ENCODE measurements at places on chromosomes 13 and 19.

GRCh38 chr13:68232351-68233130 is 1002.4 kb upstream of the PCDH9 start:
- DNase-seq = no peak

- DNase-seq = no peak
These were observed 34.1 kb upstream of the ZNF536 start for GRCh38 chr19:30338041-30338456.

- no peak for DNase-seq
These were observed 37.5 kb downstream of the HSPH1 start for GRCh38 chr13:31124204-31124603.

DNA sequence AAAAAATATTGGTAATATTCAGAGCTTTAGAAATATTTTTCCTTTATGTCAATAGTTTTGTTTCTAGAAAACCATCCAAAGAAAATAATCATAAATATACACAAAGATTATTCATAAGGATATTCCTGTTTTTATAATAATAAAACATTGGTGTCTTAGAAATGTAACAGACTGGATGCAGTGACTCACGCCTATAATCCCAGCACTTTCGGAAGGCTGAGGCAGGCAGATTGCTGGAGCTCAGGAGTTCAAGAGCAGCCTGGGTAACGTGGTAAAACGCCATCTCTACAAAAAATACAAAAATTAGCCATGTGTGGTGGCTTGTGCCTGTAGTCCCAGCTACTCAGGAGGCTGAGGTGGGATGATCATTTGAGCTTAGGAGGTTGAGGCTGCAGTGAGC is 106.8 kb downstream of the DHRS12 start:
- no peak for DNase-seq

DNA sequence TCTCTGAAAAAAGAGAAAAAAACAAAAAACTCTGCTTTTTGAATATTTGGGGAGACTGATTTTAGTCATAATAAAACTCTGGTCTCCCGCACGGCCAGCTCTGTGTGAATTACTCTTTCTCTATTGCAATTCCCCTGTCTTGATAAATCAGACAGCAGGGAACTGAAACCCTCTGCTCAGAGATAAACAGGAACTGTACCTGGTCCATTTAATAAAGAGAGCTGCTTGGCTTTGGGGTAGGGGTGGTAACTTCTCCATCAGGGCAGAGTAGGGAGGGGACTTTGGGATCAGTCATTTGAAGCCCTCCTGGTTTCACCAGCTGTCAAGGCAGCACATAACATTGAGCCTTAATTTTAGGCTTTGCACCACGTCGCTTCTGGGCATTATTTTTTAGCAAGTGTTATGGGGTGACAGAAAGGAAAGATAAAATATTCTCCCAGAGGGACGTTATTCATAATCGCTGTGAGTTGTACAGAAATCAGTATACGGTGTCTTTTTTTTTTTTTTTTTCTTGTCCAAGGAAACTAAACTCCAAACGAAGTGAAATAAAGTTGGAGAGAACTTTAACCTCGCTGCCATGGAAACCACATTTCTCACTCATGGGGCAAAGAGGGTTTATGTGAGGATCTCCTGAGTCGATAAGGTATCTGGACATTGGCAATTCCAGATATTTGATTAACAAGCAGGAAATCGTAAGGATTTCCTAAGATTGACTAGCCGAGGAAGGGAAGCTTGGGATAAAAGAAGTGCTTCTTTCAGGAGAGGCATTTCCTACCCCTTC is 99.0 kb upstream of the MRI1 start:
- no peak for DNase-seq

DNA sequence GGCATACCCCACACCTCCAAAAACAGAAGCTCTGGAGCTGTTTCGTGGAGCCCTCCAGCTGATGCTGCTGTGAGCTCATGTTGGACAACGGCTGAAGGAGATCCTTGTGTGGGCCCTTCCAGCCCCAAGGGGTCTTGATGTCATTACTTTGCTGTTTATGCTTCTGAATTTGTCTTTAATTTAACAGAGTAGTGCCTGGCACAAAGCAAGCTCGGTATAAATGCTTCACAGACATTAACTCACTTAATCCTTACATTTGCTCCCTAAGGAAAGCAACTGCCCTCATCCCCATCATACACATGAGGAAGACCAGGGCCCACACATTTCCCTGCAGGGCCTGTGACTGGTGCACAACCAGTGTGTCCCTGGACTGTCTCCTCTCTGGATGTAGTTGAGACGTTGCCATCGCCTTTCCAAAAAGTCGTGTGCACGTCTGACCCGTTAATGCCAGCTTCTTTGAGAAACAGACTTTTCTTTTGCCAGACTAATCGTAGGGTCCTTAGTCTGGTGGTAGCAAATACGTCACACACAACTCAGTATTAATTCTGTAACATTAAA is 7.6 kb downstream of the COL4A1 start:
- no peak for DNase-seq

DNA sequence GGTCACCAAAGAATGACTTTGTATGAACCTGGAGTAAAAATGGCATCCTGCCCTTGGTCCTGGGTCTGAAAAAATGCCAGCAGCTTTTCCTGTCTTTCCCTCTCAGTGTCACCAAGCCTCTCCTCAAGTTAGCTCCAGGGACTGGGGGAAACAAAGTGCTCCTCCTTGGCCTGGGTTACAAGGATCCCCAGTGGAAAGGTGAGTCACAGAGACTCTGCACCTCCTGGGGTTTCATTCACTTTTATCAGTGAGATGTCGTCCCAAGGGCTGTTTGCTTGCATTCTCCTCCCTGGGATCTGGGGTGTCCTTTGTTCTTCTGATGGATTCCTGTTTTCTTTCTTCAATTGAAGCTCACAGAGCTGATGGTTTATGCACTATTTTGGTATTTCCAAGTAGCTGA is 93.2 kb upstream of the CSNK1A1L start:
- DNase-seq = no peak

DNA sequence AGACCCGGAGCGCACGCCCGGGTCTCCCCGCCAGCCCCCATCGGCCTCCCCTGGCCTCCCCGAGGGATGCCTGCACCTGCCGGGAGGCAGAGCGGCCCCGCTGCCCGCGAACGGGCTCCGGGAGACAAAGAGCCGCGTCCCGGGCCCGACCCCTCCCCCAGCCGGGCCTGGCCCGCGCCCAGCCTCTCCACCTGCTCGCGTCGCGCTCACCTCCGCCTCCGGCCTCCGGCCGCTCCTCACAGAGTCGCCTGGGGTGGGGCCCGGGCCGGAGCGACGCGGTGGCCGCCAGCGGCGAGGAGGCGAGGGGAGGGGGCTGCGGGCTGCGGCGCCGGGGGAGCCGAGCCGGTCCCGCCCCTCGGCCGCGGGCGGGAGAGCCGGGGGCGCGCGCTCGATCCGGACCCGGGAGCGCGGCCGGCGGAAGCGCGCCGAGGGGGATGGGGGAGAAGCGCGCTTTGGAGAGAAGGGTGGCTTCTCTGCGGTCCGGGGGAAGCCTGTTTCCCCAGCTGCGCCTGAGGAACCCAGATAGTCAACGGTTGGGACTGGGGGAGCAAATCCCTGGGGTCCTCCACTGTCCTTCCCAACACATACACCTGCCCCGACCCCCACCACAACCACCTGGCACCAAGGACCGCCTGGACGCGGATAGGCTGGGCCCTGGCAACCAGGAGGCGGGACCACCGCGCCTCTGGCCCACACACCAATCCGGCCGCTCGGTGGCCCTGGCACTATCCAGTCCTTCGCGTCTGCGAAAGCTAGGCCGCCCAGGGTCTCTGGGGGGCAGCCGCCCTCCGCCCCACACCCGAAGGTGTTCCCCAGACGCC is at the start of gene PRR36:
TSS of gene PRR36 (minus strand) at position 315 of the 821 bp plus-strand sequence. CDS start 701 bp downstream, outside the sequence.
- no peak for DNase-seq

- DNase-seq = no peak
These were observed 83.0 kb downstream of the TNFSF11 start for GRCh38 chr13:42656958-42657357.

GRCh38 chr13:114096811-114097211 is 35.6 kb downstream of the RASA3 start:
- no peak for DNase-seq

DNA sequence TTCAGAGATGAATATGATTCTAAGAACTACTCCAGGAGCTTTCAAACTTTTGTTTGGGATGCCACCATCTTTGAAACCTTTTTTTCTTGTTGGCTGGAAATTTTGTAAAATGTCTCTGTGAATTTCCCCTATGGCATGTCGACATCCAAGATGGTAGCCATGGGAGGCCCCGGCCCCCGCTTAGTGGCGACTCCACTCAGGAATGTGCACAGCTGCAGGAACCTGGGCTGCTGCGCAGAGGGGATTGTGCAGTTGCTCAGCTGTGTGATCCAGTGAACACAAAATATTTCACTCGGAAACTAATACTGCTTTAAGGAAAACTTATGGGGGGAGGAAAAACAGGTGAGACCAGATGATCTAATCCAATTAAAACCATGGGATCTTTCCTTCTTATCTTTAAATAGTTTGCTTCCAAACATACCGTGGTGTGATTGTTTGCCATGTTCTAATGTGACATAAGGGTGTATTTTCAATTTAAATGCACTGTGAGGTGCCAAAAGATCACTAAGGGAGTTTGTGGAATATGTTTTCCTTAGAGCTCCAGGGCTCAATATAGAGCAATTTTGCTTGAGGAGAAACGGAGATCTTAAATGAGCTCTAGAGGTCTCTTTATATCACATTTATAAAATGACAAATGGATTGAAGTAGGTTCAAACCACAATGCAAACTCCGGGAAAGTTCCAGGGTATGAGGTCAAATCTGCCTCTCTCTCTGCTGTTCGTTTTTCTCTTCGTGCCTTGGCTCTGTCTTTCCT is 497.7 kb downstream of the FGF9 start:
- no peak for DNase-seq

DNA sequence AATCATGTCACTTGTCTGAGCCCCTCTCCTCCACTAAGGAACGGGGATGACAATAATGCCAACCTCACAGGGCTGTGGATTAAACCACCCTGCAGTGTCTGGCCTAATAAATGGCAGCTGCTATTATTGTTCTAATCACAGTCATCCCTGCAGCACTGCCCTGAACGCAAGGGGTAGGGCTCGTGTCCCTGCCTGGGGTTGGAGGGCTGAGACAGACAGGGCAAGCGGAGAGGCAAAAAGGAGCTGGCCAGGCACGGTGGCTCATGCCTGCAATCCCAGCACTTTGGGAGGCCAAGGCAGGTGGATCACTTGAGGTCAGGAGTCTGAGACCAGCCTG is 10.2 kb upstream of the KPTN start:
- no peak for DNase-seq

- no peak for DNase-seq
These were observed 30.7 kb downstream of the CEACAM1 start for GRCh38 chr19:42497492-42498168.

DNA sequence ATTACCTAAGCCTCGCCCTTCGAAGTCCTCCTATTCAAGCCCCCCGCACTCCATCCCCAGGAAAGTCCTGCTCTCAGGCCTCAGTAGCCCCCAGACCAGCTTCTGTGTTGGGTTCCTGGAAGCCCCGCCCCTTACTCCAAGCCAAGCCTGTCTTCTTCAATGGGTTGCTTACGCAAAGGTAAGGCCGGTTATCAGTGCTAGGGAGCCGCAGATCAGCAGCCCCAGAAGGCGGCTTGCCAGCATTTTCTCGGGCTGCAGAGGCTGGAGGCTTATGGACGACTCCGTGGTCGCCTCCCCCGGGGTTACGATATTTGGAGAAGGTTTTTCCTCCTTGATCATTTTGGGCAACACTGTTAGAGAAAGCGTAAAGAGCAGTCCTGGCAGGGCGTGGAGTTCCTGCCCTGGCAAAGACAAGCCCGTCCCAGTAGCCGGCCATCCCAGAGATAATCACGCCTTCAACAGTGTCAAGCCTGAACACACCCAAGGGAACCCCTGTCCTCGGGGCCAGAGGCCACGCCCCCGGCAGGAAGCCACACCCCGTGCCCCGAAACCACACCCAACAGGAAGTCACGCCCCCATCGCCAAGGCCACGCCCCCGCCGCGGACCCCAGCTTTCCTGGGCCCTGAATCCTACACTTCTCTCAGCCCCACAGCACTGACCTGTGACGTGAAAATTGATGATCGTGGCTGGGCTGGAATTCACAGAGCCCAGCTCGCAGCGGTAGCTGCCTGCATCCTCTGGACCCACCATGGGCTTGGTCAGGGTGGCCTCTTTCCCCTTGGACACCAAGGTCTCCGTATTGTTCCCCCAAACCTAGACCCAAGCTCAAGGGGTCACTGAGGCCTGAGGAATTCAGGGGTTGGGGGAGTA is 954 bp upstream of the RASIP1 start:
- no peak for DNase-seq

- no peak for DNase-seq
These were observed 54.0 kb upstream of the TNFRSF19 start for GRCh38 chr13:23516190-23516589.

DNA sequence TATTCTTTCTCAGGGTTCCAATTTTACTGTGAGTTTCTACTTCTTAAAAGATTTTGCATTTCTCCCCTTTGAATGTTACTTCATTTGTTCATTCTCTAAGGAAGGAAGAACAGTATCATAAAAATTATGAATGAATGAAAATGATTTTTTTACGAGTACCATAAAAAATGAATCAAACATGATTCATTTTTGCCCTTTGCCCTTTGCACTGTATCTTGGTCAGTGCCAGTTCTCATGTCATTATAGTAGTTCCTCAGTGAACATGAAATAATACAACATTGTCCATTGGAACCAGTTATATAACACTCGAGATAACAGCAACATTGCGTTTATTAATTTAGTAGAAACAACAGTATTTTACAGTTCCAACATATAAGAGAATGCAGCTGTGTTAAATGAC is 28.8 kb downstream of the FLT1 start:
- no peak for DNase-seq

GRCh38 chr13:99733346-99733745 is 232.1 kb downstream of the TM9SF2 start:
- no peak for DNase-seq

- no peak for DNase-seq
These were observed 23.1 kb downstream of the SPTBN4 start for GRCh38 chr19:40489882-40490230.

DNA sequence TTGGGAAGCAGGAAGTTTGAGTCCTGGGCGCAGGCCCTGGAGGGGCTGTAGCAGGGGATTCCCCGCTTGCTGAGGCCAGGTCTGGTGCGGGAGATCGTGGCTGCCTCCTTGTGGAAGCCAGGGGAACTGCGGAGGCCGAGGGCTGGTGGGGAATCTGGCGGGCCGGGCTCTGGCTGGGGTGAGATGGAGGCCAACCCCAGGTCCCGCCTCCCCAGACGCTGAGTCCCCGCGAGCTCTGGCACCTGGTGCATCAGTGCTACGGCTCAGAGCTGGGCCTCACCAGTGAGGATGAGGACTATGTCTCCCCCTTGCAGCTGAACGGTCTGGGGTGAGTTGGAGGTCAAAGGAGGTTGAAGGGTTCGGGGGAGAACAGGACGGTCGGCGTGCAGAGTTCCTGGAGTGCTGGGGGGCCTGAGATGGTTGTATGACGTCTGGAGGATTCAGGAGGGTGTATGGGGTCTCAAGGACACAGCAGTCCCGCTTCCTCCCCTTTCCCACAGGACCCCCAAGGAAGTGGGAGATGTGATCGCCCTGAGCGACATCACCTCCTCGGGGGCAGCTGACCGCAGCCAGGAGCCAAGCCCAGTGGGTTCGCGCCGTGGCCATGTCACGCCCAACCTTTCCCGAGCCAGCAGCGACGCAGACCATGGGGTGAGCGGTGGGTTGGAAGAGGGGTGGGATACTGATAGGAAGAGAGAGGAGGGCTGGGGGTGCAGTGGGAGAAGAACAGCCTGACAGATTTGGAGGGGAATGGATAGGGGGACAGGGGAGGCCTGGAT is 13.1 kb downstream of the GRAMD1A start:
- DNase-seq = no peak

- no peak for DNase-seq
These were observed 34.1 kb upstream of the POU2F2 start for GRCh38 chr19:42166316-42166715.

GRCh38 chr13:44393391-44393790 is 19.8 kb downstream of the SERP2 start:
- no peak for DNase-seq

GRCh38 chr19:16261584-16262368 is 62.9 kb upstream of the KLF2 start:
- no peak for DNase-seq

Measured in AML-193 (cell line).